ENCODE measurements at places on chromosomes 3 and 15. TPM values are rescaled to one million over a fixed set of nuclear protein-coding genes. Genes with fewer than 3 reads are reported as not detected.

Gene DUOXA2
- not detected for polyA plus RNA-seq

DNA sequence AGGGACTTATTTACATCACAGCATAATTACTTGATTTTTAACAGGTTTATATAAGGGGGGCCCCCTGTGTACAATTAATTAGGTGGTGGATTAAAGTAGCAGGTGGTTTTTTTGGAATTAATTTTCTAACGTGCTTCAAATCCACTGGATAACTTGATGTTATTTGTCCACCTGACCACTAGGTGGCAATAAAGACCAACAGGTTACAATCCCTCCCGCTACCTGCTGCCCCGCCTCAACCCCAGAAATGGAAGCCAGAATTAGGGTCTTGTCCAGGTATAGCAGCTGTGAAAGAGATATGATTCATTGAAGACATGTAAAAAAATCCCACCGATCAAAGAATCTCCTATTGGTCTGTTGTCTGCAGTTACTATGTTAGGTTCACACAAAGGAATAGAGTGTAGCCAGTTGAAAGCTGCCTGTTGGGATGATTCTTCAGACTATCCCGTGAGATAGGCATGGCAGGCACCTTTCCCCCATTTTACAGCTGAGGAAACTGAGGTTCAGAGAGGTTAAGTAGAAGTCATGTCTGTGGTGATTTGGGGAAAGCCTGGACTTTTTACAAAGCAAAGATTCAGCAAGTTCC lies 44.0 kb downstream of the MFSD1 start:
- DNase-seq, result peak; percentile 54

DNA sequence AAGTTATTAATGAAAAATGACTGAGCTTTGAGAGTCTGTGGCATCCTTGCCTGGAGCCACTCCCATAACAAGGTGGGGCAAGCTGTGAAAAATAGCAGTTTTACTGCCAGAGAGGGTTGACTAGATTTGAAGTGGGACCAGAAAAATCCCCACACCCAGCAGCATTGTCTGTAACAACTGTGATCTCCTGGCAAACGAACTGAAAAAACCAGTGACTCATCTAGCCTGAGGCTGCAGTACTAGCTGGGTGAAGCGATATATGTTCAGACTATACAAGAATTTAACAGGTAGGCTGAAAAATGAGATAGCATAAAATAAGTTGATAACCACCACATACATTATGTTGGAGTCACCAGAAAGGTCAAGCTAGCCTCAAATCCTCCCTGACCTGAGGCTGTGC lies 64.0 kb downstream of the DPH6 start:
- no peak for DNase-seq

GRCh38 chr15:96037584-96037983 lies 292.9 kb upstream of the NR2F2 start:
- DNase-seq, result no peak

Gene CLCN2
- 6.1 TPM for polyA plus RNA-seq

DNA sequence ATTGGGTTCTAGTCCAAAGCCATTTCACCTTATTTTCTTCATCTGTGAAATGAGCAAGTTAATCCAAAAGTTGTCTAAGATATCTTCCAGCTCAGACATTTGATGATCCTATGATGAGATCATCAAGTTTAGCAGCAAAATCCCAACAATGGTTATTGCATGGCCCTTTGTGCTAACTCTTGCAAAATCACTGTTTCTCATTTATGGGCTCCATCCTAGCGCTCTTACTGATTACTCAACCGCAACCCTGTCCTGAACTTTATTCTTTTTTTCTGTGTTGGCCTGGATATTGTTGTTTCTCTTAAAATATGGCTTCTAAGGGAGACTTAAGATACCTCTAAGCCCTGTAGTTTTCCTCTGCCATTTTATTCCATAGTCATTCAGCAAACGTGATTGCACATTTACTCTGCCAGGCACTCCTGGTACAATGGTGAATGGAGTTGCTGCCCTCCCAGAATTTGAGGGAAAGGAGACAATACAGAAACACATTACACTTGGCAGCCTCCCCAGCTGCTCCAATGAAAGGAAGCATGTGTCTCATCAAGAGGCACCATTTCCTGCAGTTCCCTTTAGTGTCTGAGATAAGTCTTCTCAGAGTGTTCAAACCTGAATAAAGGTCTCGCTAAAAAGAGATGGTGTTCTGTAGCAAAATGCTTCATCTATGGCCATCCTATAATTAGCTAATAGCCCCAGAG lies 4.4 kb downstream of the GXYLT2 start:
- no peak for DNase-seq

GRCh38 chr3:184620475-184621119 lies 59.0 kb downstream of the EPHB3 start:
- DNase-seq, result no peak

Gene RHCG
- not detected for polyA plus RNA-seq

DNA sequence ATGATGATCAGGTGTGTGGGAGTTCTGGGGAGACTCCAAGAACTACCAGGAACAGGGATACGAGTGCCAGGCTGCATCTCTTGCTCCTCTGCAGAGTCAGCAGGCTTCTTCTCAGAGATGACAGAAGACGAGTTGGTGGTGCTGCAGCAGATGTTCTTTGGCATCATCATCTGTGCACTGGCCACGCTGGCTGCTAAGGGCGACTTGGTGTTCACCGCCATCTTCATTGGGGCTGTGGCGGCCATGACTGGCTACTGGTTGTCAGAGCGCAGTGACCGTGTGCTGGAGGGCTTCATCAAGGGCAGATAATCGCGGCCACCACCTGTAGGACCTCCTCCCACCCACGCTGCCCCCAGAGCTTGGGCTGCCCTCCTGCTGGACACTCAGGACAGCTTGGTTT lies 7.9 kb downstream of the PRRT3 start:
- no peak for DNase-seq

DNA sequence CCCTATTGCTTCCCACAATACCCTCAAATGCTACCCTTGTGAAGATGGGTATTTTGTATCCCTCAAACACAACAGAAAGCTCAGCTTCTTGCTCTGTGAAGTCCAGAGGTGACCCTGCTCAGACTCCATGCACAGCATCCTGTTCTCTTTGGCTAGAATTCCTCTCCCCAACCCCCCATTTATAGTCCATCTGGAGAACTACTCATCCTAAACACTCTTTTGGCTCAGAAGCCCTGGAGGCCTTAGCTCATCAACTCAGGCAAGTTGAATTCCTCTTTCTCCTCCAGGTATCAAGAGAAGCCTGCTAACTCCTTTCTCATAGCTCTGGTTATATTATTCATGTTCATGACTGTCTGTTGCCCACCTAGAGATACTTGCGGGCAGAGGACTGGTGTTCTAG lies 18.3 kb upstream of the GASK1A start:
- no peak for DNase-seq

DNA sequence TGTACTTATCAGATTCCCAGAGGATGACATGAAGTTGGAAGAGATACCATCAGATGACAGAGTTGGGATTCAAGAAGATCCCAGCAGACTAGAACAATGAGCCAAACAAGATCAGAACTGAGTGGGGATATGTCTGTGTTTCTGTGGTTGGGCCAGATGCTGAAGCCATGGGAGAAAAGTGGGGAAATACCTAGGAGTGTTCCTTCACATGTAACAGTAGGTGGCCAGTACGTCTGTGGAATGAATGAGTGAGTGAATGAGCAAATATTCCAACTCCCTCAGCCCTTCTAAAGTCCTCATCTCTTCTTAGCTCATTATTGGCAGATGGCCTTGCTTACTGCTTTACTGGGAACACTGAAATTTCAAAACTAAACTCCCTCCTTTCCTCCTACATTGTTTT lies 32.2 kb upstream of the GREM1 start:
- no peak for DNase-seq

GRCh38 chr15:100461049-100461448 lies 67.7 kb downstream of the CERS3 start:
- DNase-seq, result no peak

Gene SH3GL3
- polyA plus RNA-seq, result not detected

GRCh38 chr15:40310993-40311392 lies 3.3 kb upstream of the PLCB2 start:
- no peak for DNase-seq

Gene ZCWPW2
- polyA plus RNA-seq, result not detected

GRCh38 chr3:52364322-52365035 lies 48.4 kb downstream of the DNAH1 start:
- no peak for DNase-seq

GRCh38 chr3:169479314-169479939 lies 184.1 kb downstream of the MECOM start:
- DNase-seq, result no peak

DNA sequence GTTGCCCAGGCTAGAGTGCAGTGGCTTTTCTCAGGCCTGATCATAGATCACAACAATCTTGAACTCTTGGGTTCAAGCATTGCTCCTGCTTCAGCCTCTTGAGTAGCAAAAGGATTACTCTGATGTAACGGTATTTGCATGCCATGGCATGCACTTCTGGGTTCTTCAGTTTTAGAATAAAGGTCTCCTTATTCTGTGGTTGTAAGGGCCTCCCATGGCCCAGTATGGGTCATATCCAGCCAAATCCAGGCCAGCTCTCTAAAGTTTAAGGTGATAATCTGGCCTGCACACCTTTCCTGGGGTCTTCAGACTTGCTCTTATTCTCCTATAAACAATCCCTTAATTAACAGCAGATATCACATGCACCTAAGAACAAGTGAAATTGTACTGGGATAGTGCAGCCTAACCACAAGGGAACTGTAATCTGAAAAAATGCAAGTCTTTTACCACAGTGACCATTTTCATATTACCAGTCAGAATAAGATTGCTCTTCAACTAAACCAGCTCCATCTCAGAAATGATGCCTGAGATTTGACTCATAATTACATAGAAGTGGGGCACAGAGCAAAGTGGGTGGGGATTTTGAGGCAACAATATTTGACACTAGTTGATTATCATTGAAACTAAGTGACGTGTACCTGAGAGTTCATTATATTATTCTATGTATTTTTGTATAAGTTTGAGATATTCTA lies 25.4 kb downstream of the COMMD2 start:
- DNase-seq, result no peak
